Gastroesophageal sphincter (tissue), 4 donors: ENCODE measurements at places on chromosomes 6 and 20. TPM values are rescaled to one million over a fixed set of nuclear protein-coding genes. Genes with fewer than 3 reads are reported as not detected.
A peak's percentile ranks its signal among the peaks of the same experiment; 100 is the strongest.

- ATAC-seq: no peak
These were observed 16.6 kb upstream of the HCK start for GRCh38 chr20:32035426-32035779.

DNA sequence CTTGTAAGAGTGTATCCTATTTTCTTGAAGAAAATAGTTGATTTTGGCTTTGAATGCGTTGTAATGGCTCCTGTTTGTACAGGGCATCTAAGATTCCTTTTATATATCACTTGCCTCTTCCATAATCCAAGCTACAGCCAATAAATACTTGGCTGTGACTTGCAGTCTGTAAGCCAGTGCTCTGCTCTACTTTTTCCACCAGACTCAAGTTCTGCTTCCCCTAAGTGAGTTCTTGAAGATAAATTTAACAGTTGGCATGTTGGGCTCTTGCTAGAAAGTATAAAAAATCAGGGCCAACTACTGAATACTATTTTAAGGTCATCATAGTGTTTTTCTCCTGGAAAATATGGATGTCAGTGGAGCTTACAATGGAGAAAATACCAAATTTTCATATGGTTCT is 36.5 kb upstream of the SCGN start:
- no peak for ATAC-seq

- ATAC-seq: no peak
These were observed 5.0 kb downstream of the ANKRD60 start for GRCh38 chr20:58223358-58223941.

GRCh38 chr20:32052778-32053362 is 828 bp downstream of the HCK start:
- peak; percentile 60 for ATAC-seq

- ATAC-seq: no peak
These were observed 251.6 kb downstream of the ERMARD start for GRCh38 chr6:170003027-170003426.

GRCh38 chr6:146928503-146928902 is 275.7 kb upstream of the STXBP5 start:
- ATAC-seq: no peak

GRCh38 chr6:47634210-47635047 is 64.0 kb upstream of the ADGRF4 start:
- ATAC-seq: no peak

Gene TMEM244
- total RNA-seq: not detected

Gene BMP7
- 8.7 TPM for total RNA-seq

Gene HDGFL1
- total RNA-seq: not detected

Gene RGS17
- 0.27 TPM for total RNA-seq

Gene SLC25A27
- total RNA-seq: 13.2 TPM

Gene OGFR
- 58.7 TPM for total RNA-seq
